Tibial nerve (tissue), 4 donors: ENCODE measurements at places on chromosomes 5 and 9.

- no peaks in the 10 kb centered on the region for H3K36me3 ChIP-seq
- no peaks in the 10 kb centered on the region for H3K27me3 ChIP-seq
- peak overlapping the region; percentile 97 for H3K27ac ChIP-seq
- peak overlapping the region; percentile 67 for H3K4me3 ChIP-seq
- peaks cover 74% of the 10 kb centered on the region for H3K4me1 ChIP-seq
These were observed 1.6 kb downstream of the COL5A1 start for GRCh38 chr9:134643222-134643671.

GRCh38 chr5:97006454-97007060, 70.7 kb downstream of the LNPEP start:
- no peak overlapping the region for H3K4me3 ChIP-seq
- DNase-seq = no peak
- H3K36me3 ChIP-seq = no peaks in the 10 kb centered on the region

- no peak overlapping the region for H3K4me3 ChIP-seq
- no peaks in the 10 kb centered on the region for H3K36me3 ChIP-seq
- no peak for DNase-seq
These were observed 62.9 kb upstream of the SYNPO start for GRCh38 chr5:150577378-150578139.

- no peak overlapping the region for H3K27ac ChIP-seq
- no peak overlapping the region for H3K4me3 ChIP-seq
- no peaks in the 10 kb centered on the region for H3K4me1 ChIP-seq
- DNase-seq = no peak
- no peaks in the 10 kb centered on the region for H3K36me3 ChIP-seq
These were observed 35.9 kb downstream of the ANKRD31 start for GRCh38 chr5:75200776-75201175.

DNA sequence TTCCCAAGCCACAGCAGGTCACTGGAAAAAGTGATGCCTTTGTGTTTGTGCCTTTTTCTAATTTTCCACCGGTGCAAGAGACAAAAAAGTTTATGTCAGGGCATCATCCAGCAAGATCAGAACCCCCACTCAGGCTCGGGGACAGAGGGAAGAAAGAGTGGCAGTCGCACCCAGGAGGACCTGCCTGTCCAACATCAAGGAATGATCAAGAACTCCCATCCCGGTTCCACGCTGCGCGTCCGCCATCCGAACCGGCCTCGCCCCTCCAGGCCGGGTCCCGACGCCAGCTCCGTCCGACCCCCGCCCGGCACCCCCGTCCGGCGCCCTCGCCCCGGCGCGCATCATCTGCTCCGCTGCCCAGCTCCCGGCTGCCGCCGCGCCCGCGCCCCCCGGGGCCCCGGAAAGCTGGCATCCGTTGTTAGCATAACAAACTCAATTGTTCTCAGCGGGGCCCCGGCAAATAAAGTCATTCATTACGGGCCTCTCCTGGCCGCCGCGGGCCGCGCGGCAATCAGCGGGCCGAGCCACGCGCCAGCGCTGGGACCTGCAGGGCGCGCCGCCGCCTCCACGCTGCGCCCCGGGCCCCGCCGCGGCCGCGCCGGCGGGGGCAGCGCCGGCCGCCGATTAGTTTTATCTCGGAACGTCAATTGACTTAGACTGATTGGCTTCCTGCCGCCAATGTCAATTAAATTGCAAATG, 48.1 kb downstream of the PAX5 start:
- no peak for DNase-seq
- peak overlapping the region; percentile 17 for H3K4me3 ChIP-seq
- peaks cover 28% of the 10 kb centered on the region for H3K4me1 ChIP-seq
- peaks cover 92% of the 10 kb centered on the region for H3K27me3 ChIP-seq

GRCh38 chr5:128436749-128437188, 101.3 kb downstream of the FBN2 start:
- H3K4me3 ChIP-seq = no peak overlapping the region
- H3K27me3 ChIP-seq = no peaks in the 10 kb centered on the region
- DNase-seq = no peak
- H3K36me3 ChIP-seq = no peaks in the 10 kb centered on the region
- H3K27ac ChIP-seq = no peak overlapping the region

DNA sequence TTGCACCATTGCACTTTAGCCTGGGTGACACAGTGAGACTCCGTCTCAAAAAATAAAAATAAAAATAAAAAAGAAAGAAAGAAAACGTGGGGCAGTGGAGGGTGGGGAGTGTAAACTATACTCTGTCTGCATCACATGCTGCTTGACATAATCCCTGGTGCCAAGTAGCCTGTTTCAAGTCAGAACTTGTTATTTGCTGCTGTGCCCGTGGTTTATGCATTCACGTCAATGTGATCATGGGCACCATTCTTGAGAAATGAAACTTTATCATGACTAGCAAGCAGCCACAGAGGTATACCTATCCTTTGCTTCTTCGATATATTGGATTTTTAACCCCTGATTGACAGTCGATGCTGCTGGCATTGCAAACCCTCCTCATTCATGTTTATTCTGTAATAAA, 4.1 kb upstream of the SMU1 start:
- no peaks in the 10 kb centered on the region for H3K27me3 ChIP-seq
- peaks cover 9% of the 10 kb centered on the region for H3K4me1 ChIP-seq
- DNase-seq = no peak
- H3K36me3 ChIP-seq = no peaks in the 10 kb centered on the region
- no peak overlapping the region for H3K4me3 ChIP-seq

DNA sequence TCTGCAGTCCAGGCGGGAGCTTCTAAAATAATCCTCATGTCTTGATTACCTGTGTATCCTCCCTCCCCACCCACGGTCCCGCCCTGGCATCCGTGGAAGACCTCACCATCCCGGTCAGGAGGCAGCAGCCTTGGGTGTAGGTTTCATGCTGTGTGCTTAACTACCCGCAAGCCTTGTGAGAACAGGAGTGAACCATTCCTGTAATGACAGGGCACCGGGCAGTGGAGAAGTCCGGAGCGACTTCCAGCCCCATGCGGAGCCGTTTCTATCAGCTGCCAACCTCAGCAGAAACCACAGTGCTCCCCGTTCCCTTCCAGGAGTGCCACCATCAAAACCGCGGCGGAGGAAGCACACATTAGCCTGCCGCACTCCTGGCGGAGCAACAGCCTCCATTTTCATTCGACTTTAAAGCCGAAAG, 123.5 kb upstream of the LMX1B start:
- H3K4me3 ChIP-seq = no peak overlapping the region
- DNase-seq = no peak
- no peaks in the 10 kb centered on the region for H3K36me3 ChIP-seq

DNA sequence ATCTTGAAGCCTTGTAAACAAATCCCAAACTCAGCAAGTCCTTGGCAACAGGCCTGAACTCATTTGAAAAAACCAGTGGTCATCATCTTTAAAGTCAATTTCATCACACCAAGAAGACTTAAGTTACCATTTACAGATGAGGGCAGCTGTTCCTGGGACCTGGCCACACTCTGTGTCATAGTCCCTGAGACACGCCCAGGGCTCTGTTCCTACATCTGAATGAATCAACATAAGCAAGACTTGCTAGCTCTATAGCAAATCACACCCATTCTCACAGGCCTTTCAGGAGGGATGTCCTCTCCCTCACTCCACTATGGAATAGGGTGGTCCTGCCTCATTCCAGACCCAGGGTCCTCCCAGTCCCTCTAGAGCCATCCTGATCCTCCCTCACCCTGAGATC, 142.8 kb downstream of the NSG2 start:
- H3K27ac ChIP-seq = no peak overlapping the region
- no peaks in the 10 kb centered on the region for H3K4me1 ChIP-seq
- H3K36me3 ChIP-seq = no peaks in the 10 kb centered on the region
- H3K4me3 ChIP-seq = no peak overlapping the region
- no peak for DNase-seq
- no peaks in the 10 kb centered on the region for H3K27me3 ChIP-seq

DNA sequence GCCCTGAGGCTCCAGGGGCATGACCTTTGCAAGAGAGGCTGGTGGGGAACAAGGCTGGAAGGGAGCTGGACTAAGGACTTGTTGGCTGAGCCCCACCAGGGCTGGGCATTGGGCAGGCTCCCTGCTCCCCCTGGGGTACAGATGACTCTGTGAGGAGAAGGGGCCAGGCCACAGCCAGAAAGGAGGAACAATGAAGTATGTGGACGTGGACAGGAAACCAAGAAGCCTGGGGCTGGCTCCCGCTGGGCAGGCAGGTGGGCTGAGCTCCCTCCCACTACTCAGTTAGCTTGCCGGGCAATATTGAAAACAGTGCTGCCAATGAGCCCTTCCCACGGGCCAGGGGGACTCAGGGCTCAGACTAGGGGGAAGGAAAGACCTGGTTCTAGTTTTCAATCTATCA, 66.1 kb upstream of the SPTLC1 start:
- no peak overlapping the region for H3K27ac ChIP-seq
- H3K4me3 ChIP-seq = no peak overlapping the region
- no peaks in the 10 kb centered on the region for H3K27me3 ChIP-seq
- H3K36me3 ChIP-seq = no peaks in the 10 kb centered on the region
- no peak for DNase-seq

- no peaks in the 10 kb centered on the region for H3K36me3 ChIP-seq
- no peak overlapping the region for H3K4me3 ChIP-seq
- no peak overlapping the region for H3K27ac ChIP-seq
- DNase-seq = no peak
- H3K27me3 ChIP-seq = no peaks in the 10 kb centered on the region
These were observed 9.0 kb upstream of the FAT2 start for GRCh38 chr5:151600069-151600665.

DNA sequence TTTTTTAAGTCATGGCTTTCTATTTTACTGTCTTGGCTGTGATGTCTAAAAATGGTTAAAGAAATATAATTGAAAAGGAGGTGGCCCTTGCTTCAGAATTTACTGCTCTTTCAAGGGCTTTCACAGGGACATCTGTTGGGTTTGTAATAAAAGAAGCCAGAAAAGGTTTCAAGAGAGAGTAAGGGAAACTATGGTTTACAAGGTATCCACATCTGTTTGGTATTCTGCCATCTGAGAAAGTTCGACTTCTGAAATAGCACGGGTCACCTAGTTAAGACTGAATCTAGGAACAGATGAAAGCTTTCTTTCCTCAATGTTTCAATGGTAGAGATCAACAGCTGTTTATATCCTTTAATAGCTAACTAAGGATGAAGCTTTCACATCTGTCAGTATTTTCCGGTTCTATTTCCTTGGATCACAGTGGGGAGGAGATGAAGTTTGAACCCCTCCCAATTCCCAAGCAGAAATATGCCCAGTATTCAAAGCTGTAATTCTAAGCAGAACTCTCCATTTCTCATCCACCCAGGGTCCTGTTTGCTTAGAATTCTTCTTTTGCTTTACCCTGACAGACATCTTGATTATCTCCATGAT, 72.8 kb upstream of the IFNK start:
- no peaks in the 10 kb centered on the region for H3K27me3 ChIP-seq
- H3K27ac ChIP-seq = no peak overlapping the region
- no peak for DNase-seq
